Occipital lobe (tissue), 3 donors: ENCODE measurements at places on chromosomes 12 and 14. TPM values are rescaled to one million over a fixed set of nuclear protein-coding genes. Genes with fewer than 3 reads are reported as not detected.

TPH2 gene
- total RNA-seq, result not detected

GALC gene
- 41.3 TPM for total RNA-seq

MANSC4 gene
- total RNA-seq, result 0.47 TPM

LTBP2 gene
- total RNA-seq, result 0.94 TPM

CD4 gene
- 2.3 TPM for total RNA-seq

GALNT9 gene
- total RNA-seq, result 1.4 TPM

CACNA1C gene
- 21.4 TPM for total RNA-seq

MSI1 gene
- total RNA-seq, result 7.5 TPM

CABP1 gene
- 3.1 TPM for total RNA-seq

OGFOD2 gene
- total RNA-seq, result 3.3 TPM

CPSF2 gene
- 19.3 TPM for total RNA-seq

KRT2 gene
- not detected for total RNA-seq

TBX3 gene
- total RNA-seq, result 1.2 TPM

KRT84 gene
- not detected for total RNA-seq

CCDC91 gene
- 160 TPM for total RNA-seq

SERPINA6 gene
- not detected for total RNA-seq

LAG3 gene
- total RNA-seq, result not detected

CLEC1B gene
- not detected for total RNA-seq

RNU4-1 gene
- under 0.01 TPM for total RNA-seq

SOAT2 gene
- not detected for total RNA-seq

LRP1 gene
- total RNA-seq, result 65.4 TPM

AGAP2 gene
- total RNA-seq, result 25.6 TPM

ACSM4 gene
- not detected for total RNA-seq

CLEC4D gene
- total RNA-seq, result not detected

SLC22A17 gene
- 158 TPM for total RNA-seq

NRDE2 gene
- total RNA-seq, result 20.1 TPM

APEX1 gene
- 56.9 TPM for total RNA-seq

SLC2A13 gene
- 113 TPM for total RNA-seq
